Calu3 (cell line): ENCODE measurements at places on chromosomes 11 and 22. TPM values are rescaled to one million over a fixed set of nuclear protein-coding genes. Genes with fewer than 3 reads are reported as not detected.

Gene ALDH3B1
- total RNA-seq = 41.6 and 68.2 TPM in 2 replicates

Gene TRIM3
- 9.5 and 10.6 TPM in 2 replicates for total RNA-seq

Gene APOL4
- 1.5 and 4.3 TPM in 2 replicates for total RNA-seq

Gene C11orf87
- not detected in 2 replicates for total RNA-seq

Gene TPBGL
- total RNA-seq = not detected in 2 replicates

Gene APOBEC3H
- not detected in 2 replicates for total RNA-seq

Gene C11orf91
- 5.8 and 7.6 TPM in 2 replicates for total RNA-seq

Gene OSBP2
- 5.2 and 7.9 TPM in 2 replicates for total RNA-seq

Gene BBOX1
- not detected in 2 replicates for total RNA-seq

DNA sequence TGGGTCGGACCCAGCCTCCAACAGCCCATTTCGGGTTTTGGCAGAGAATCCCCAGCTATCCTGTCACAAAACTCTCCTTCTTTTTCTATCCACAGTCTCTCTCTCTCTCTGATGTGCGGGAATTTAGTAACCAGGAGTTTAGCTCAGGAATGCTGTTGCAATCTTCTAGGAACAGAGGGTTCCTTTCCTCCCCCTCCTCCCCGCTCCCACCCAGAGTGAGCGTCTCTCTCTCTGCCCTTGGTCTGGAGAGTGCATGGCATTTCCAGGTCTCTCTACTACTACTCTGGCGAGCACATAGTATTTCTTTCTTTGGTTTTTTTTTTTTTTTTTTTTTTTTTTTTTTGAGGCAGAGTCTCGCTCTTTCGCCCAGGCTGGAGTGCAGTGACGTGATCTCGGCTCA, 17.7 kb downstream of the APIP start:
- no peak for DNase-seq

GRCh38 chr11:64869571-64870175, 8.7 kb downstream of the EHD1 start:
- DNase-seq = no peak

DNA sequence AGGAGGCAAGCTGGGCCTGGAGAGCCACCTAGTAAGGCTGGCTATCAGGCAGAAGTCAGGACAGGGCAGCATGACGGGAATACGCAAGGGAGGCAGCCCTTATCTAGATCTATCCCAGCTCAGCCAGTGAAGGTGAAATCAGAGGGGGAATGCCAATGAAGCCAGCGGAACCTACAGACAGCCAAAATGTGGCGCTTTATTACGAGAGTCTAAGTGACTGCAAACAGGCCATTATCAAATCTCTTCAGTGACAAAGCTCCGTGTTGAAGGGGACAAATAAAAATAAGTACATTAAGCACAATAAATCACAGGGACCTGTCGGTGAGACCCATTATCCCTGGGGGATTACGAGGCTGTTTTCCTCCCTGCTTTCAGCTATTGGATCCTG, 22.8 kb downstream of the LARGE1 start:
- DNase-seq = no peak
